Substantia nigra (tissue), 51 donors: ENCODE measurements at places on chromosomes 1 and 21.
A peak's percentile ranks its signal among the peaks of the same experiment; 100 is the strongest.

- DNase-seq: no peak
These were observed 41.2 kb downstream of the KIF21B start for GRCh38 chr1:200982071-200982945.

DNA sequence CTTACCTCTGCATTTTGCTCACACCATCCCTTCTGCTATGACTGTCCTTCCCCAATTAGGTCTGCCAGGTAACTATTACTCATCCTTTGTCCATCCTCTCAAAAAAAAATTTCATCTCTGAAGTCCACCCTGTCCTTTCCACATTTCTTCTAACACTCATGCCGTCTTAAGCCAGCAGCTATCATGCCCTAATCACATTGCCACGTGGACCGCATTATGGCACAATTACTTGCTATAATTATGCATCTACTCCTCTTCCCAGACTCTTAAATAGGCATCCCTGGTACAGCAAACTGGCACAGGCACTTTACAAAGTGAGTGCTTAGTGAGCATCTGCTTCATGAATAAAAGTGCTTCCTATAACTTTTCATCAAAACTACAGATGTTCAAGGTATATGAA is 295.4 kb upstream of the ESRRG start:
- DNase-seq: no peak

DNA sequence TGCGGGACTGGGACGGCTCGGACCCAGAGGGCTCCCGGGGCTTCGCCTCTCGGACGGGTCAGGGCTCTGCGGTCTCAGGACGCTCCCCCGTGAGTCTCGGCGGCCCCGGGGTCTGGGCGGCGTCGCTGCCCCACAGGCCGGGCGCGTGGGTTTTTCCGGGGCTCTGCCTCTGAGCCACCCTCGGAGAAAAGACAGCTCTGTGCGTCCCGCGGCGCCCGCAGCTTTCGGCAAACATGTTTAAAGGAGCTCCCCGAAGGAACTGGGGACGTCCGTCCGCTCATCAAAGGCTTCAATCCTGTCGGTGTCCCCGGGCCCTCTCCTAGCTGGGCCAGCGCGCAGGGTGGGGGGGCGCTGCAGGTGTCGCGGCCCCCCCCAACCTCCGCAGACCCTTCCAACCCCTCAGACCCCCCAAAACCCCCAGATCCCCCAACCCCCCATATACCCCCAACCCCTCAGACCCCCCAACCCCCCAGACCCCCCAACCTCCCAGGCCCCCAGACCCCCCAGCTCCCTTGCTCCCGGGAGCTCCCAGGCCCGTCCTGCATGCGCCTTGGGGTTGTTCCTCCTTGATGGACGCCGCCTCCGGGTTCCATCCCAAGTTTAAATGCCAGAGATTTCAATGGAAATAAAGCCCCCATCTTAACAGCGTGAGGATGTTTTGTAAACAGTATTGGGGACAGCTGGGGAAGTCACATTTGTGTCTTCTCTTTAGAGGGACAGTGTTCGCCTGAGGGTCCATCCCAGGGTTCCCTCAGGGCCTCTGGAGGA is 996 bp upstream of the C1orf159 start:
- no peak for DNase-seq

GRCh38 chr1:172991674-172992400 is 58.9 kb downstream of the TNFSF18 start:
- DNase-seq: no peak

DNA sequence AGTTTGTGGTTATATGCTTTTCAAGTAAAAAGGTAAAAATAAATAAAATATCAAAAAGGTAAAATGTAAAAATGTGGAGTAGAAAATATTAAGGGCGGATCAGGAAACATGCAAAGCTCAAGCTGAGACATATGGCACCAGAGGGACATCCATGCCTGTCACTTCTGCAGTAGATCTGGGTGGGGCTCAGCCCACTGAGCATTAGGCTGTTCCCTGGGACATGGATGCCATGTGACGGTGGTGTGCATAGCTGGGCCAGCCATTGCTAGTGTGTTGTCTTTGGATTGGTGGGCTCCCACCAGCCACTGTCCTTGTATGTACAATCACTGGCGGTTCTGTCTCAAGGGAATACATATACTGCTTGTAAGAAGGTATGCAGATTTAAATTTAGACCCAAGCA is 3.0 kb downstream of the TTC13 start:
- DNase-seq: no peak

DNA sequence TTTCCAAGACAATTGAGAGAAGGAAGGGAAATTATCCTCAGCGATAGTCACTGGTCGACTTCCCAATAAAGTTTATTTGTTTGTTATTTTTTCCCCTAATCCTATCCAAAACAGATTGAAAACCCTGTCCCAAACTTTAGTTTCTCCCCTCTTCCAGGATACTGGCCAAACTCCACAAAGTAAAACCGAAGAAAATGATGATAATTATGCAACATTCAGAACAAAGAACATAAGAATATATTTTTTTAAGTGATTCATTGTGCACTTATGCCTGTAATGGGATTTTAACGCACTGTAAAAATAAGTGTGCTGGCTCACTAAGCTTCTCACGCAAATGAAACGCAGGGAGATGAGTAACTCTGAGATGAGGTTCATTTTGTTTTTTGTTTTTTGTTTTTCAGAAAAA is 6.0 kb downstream of the GLIS1 start:
- no peak for DNase-seq

DNA sequence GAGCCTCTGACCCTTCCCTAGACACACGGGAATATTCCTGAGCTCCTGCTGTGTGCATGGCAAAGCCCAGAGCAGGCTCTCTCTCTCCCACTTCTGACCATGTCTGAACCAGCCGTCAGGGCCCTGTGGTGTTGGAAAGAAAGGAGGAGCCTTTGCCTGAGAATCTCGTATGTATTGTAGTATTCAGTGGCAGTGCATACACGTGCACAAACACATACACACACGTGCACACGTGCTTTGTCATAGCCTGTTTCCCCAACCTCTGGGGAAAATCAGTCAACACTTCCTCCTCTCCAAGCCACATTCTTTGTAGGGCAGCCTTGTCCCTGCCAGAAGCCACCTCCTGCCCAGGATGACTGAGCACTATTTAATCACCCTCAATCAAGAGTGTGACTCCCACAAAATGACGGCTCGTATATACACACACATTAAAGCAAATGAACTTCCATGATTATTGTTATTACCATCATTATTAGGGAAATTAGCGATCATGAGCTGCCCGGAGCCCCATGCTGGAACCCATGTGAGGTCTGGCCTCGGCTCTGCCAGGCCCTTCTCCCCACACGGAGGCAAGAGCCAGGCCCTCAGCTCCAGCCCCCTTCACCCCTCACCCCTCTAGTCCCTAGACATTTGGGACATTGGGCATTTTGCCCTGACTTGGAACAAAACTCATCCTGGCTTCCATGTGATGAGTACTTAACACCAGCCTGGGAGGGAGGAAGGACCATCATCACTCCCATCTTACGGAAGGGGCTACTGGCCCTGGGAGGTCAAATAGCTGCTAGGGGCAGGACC is 331.9 kb downstream of the NPHP4 start:
- no peak for DNase-seq

- no peak for DNase-seq
These were observed 154.2 kb downstream of the ZP4 start for GRCh38 chr1:237736372-237737029.

GRCh38 chr1:33332881-33333280 is 12.0 kb upstream of the A3GALT2 start:
- DNase-seq: peak; percentile 47

- DNase-seq: no peak
These were observed 73.5 kb downstream of the RPS6KC1 start for GRCh38 chr1:213124590-213124989.

GRCh38 chr1:56092684-56093570 is 486.4 kb downstream of the PLPP3 start:
- DNase-seq: no peak

DNA sequence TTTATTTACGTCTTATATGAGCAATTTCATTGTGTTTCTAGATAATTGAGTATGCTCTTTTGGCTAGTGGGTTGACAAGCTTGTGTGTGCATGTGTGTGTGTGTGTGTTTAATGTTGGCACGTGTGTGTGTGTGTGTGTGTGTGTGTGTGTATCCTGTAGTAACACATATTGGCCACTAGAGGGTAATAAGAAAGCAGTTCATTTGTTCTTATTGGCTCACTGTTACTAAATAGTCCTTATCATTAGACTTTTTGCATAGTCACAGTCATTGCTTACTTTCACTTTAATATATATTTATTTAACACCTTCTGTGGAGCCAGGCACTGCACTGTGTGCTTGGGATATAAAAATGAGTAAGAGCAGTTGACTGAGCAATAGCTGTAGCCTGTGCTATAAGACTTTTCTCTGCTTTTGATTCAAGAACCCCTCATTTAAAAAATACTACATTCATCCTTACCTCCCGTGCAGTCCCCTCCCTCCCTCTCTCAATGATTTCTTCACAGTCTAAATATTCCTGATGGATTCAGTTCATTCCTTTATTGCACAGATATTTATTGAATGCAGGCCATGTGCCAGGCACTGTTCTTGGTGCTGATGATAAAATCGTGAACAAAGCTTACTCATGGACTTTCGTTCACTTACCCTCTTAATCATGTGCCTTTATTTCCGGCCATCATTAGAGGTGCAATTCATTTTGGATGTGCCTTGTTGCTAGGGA is 96.7 kb downstream of the DYRK1A start:
- no peak for DNase-seq

- no peak for DNase-seq
These were observed 25.6 kb upstream of the PLA2G2E start for GRCh38 chr1:19949016-19949415.

- DNase-seq: no peak
These were observed 22.9 kb upstream of the MOB3C start for GRCh38 chr1:46639547-46639946.

GRCh38 chr1:53572065-53572814 is 113.0 kb downstream of the DMRTB1 start:
- peak; percentile 3 for DNase-seq

DNA sequence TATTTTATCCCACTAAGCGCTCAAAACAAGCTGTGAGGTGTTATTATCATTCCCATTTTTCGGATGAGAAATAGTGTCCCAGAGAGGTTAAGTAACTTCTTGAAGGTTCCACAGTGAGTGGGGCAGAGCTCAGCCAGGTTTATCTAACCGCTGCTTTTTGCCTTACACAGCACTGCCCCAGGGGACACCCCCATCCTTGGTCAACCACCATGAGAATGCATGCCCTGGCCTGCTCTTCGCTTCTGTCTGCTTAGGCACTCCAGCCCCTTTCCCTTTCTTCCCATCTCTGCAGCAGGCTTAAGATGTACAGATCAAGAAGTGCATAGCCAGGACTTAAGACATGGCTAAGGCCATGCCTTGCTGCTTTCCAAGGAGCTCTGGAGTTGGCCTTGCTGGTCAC is 159.0 kb upstream of the CD34 start:
- DNase-seq: no peak

DNA sequence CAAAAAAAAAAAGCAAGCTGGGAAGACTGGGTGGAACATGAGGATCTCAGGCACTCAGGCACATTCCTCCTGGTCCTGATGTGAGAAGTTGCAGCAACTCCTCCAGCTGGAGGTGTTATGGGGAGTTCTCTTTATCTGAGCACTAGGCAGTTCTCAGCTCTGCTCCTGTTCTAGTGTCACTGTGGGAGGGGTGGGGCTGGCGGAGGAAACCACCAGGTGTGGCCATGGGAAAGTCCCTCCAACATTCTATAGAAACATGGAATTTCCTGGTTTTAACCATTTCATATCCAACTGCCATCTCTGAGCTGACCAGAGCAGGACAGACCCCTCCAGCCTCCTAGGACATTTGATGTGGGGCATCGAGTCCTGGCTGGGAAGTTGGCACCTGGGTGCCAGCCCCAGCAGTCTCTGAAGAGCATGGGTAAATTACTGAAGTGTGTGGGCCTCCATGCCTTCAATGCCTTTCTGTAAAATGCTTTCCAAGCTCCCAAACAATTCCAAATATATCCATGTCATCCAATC is 804 bp upstream of the IKBKE start:
- no peak for DNase-seq

DNA sequence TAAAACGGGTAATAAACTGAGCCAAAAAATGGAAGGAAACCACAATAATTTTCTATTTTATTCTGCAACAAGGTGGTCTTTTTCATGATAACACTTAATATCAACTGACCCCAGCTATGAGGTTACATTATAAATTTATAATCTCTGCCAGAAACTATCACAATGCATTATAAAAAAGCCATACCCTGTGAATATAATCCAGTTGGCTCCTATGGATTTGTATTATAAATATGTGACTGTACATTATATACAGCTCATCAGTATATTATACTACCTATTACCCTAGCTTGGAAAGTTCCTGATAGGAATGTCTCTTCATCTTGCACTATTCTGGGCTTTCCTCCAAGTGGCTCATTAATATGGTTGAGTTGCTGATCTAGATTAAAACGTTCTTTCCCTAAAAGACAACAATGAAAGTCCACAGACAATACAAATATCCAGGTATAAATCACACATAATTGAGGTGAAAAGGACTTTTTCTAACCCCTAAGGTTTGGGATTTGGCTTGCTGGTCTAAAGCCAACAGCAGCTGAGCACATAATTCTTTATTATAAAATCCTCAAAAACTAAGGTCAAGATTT is 487.7 kb downstream of the TTLL7 start:
- no peak for DNase-seq

- DNase-seq: no peak
These were observed 23.0 kb downstream of the ACTA1 start for GRCh38 chr1:229410692-229411433.

GRCh38 chr1:116147114-116147510 is 35.9 kb downstream of the MAB21L3 start:
- no peak for DNase-seq

DNA sequence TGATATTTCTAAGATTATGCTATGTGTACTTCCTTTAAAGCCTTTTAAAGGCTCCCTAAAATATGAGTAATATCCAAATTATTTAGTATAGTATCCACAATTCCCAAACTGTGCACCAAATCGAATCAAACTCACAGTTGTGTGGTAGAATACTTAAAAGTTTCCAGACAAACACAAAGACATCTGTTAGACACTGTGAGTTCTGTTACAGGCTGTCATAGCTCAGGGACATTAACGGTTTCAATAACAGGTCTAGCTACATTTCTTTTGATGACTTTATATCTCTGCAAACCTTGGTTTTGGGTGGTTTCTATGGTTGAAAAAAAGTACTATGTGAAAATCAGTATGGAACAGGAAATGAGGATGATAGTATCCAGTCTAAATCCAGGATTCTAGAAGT is 36.9 kb upstream of the NEK7 start:
- DNase-seq: no peak

DNA sequence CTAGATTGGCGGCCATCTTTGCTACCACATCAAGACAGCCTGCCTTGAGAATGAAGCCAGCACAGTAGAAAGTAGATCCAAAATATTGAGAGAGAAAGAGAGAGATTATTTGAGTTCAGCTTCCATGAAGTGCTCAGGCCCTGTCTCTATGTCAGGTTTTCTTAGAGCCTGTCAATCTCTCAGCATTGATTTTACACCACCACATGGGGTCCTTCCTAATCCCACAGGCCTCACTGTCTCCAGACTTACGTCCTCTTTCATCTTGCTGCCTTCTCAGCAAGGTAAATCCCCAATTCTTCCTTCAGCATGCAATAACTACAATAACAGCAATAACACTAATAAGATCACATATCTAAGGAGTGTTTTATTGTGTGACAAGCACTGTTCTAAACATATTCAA is 21.0 kb downstream of the DYNLT5 start:
- DNase-seq: no peak

- DNase-seq: no peak
These were observed 183.0 kb downstream of the CYYR1 start for GRCh38 chr21:26389971-26390641.
